ENCODE measurements at places on chromosomes 3 and 15.

DNA sequence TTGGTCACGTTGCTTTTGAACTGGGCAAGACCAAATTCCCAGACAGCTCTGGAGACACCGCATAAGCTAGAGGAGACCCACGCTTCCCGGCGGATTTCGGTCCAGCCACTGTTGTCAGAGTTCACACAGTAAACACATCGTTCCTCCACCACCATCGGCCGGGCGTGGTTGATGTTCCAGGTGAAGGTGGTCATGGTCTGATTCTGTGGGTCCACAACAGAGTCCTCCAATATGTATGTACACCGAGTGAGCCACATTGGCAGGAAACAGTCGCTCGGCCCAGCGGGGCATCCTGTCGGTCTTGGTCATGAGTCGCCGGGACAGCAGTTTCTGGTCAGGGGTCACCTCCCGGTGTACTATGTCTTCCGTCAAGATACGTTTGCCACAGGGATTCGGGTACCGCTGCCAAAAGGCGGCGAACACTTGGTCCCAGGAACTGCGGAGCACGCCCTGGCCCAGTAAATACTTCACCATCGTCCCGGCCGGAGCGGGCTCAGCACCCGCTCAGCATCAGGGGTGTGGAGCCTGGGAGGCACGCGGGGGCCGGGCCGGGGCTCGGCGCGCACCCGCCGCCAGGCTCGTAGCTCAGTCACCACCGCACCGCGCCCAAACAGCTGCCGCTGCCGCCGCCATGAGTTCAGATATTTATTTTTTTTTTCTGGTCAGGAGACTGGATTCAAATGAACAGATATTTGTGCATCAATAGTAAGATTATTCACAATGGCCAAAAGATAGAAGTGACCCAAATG, 36.7 kb upstream of the NANOGP8 start:
- DNase-seq: no peak
- H3K36me3 ChIP-seq: no peaks in the 10 kb centered on the region
- H3K27ac ChIP-seq: no peak overlapping the region
- H3K27me3 ChIP-seq: no peaks in the 10 kb centered on the region

- H3K4me3 ChIP-seq: no peak overlapping the region
- no peak for DNase-seq
- no peaks in the 10 kb centered on the region for H3K27me3 ChIP-seq
- H3K4me1 ChIP-seq: no peaks in the 10 kb centered on the region
Measured at GRCh38 chr3:51717446-51717845, 10.6 kb downstream of the GRM2 start.

DNA sequence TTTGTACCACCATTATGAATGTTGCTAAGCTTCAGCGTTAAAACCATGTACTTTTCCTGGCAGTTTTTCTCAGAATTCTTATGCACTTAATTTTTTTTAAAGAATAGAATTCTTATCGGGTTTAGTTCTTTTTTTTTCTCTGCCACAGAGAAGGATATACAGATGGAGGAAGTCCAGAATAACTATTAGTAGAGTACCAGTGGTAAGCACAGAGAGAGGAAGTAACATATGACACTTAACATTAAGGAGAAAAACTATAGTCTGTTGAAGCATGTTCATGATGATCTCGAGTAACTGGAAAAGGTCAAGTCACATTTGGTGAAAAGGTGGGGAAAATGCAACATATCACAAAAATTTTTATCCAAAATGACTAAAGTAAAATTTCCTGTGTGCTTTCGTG, 68.9 kb downstream of the RNF13 start:
- H3K4me1 ChIP-seq: no peaks in the 10 kb centered on the region
- H3K36me3 ChIP-seq: no peaks in the 10 kb centered on the region
- no peak overlapping the region for H3K27ac ChIP-seq
- no peaks in the 10 kb centered on the region for H3K27me3 ChIP-seq
- no peak overlapping the region for H3K4me3 ChIP-seq
- DNase-seq: no peak

- H3K27me3 ChIP-seq: no peaks in the 10 kb centered on the region
- H3K4me1 ChIP-seq: no peaks in the 10 kb centered on the region
- no peak for DNase-seq
- H3K27ac ChIP-seq: no peak overlapping the region
- H3K36me3 ChIP-seq: 0 out of 2 replicates have a peak, but pooled peaks cover 3% of the 10 kb centered on the region
Measured at GRCh38 chr3:29805757-29806156, 524.9 kb downstream of the RBMS3 start.

- no peaks in the 10 kb centered on the region for H3K4me1 ChIP-seq
- no peaks in the 10 kb centered on the region for H3K27me3 ChIP-seq
- H3K36me3 ChIP-seq: no peaks in the 10 kb centered on the region
- DNase-seq: no peak
- H3K4me3 ChIP-seq: no peak overlapping the region
- no peak overlapping the region for H3K27ac ChIP-seq
Measured at GRCh38 chr3:118573912-118574311, 460.7 kb downstream of the IGSF11 start.

DNA sequence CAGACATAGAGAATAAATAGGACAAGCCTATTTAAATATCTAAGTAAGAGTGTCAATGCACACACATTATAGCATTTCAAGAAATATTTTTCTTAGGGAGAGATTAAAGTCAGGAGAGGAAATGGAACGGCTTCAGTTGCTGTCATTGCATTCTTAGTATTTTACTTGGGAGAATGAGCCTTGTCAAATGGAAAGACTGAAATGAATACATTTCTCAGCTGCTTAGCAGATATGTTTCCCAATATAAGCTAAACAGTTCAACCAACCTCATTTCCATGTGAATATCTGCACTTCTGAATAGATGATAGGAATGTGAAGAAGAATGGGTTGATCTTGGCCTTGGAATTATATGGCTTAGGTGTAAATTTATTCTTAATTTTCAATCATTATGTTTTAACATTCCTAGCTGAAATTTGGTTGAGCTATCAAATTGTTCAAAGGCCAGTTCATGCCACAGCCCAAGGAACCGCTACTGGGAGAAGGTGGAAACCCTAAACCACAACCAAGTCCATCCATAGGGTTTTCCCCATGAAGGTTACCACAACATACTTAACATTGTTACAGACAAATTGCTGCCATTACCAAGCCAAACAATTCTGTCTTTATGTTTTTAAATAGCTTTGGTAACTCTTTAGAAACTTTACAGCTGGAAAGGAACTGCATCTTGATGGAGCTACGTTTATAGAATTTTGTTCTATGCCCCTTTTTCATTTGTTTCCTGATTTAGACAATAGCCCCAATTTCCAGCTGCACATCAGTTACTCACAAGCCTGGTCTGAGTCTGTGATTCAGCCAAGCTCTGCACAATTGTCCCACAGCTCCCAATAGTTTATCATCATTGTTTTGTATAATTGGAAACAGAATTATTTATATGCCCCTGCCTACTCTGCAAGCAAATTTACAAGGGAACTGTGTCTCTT, 459.6 kb downstream of the MECOM start:
- peaks cover 3% of the 10 kb centered on the region for H3K27me3 ChIP-seq
- peaks cover 4% of the 10 kb centered on the region for H3K4me1 ChIP-seq
- no peak overlapping the region for H3K4me3 ChIP-seq

GRCh38 chr3:65922441-65922840, 116.3 kb downstream of the MAGI1 start:
- no peaks in the 10 kb centered on the region for H3K36me3 ChIP-seq
- no peak overlapping the region for H3K27ac ChIP-seq
- no peak for DNase-seq
- H3K4me3 ChIP-seq: no peak overlapping the region

DNA sequence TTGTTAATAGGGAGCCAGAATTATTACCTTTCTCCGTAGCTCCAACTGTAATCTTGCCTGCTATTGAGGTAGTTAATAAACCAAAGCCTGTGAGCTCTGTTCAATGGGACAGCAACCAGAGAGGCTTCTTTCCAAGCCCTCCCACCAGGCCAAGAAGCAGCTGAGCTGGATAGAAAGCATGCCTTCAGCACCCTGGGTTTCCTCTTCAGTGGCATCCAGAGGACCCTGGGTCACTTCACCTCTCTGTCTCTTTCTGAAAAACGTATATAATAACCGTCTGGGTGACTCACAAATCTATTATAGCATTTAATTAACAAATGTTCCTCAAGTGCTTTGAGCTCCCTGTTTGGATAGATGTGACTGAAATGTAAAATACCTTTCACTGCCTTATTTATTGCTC, 420.0 kb downstream of the LPP start:
- peaks cover 20% of the 10 kb centered on the region for H3K4me1 ChIP-seq
- no peak for DNase-seq
- no peaks in the 10 kb centered on the region for H3K27me3 ChIP-seq
- no peak overlapping the region for H3K4me3 ChIP-seq

DNA sequence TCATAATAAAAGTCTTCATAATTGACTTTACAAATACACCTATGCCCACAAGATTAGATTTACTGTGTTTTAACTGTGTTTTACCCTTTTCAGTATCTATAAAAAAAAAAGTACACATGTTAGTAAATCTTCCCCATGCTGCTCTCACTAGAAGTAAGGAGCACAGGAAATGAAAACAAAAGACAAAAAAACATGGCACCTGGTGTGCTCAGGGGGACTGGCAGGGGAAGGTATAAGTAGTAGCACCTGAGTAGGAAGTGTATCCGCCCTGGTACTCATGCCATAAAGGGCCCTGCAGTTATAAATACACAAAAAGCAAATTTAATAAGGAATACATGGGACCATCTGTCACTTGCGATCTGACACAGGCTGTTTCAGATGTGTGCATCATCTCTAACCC, 8.9 kb upstream of the ALDH1A2 start:
- DNase-seq: no peak
- H3K27ac ChIP-seq: no peak overlapping the region
- H3K36me3 ChIP-seq: no peaks in the 10 kb centered on the region
- H3K4me1 ChIP-seq: no peaks in the 10 kb centered on the region

DNA sequence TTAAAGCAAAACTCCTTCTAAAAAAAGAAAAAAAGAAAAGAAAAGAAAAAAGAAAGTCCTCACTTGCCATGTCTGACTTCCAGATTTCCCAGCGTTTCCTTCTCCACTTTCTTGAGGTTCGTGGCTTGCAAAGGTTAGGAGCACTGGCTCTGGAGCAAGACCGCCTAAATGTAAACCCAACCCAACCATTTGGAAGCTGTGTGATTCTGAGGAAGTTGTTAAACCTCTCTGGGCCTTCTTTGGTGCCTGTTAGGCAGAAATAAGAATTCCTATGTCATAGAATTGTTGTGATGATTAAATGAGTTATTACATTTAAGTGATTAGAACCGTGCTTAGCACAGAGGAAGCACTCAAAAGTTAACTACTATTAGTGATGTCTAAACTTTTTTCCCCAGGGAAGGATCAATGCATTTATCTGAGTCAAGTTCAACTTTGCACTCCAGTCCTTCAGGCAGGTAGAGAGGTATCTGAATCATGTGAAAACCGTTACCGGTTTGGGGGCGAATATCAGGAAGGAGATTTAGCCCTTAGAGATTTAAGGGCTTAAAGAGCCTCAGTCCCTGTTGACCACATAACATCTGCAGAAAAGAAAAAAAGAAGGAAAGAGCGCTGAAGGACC, 78.3 kb upstream of the HES1 start:
- H3K36me3 ChIP-seq: no peaks in the 10 kb centered on the region
- H3K4me3 ChIP-seq: peak overlapping the region; percentile 23
- peak overlapping the region; percentile 44 for H3K27ac ChIP-seq
- no peaks in the 10 kb centered on the region for H3K27me3 ChIP-seq
- no peak for DNase-seq

- no peaks in the 10 kb centered on the region for H3K4me1 ChIP-seq
- H3K27ac ChIP-seq: no peak overlapping the region
- no peak overlapping the region for H3K4me3 ChIP-seq
- no peak for DNase-seq
- 0 out of 2 replicates have a peak, but pooled peaks cover 7% of the 10 kb centered on the region for H3K27me3 ChIP-seq
Measured at GRCh38 chr3:13021141-13022114, 51.8 kb downstream of the IQSEC1 start.

GRCh38 chr3:156532730-156533129, 22.2 kb downstream of the SSR3 start:
- DNase-seq: no peak
- no peak overlapping the region for H3K4me3 ChIP-seq
- no peaks in the 10 kb centered on the region for H3K36me3 ChIP-seq

DNA sequence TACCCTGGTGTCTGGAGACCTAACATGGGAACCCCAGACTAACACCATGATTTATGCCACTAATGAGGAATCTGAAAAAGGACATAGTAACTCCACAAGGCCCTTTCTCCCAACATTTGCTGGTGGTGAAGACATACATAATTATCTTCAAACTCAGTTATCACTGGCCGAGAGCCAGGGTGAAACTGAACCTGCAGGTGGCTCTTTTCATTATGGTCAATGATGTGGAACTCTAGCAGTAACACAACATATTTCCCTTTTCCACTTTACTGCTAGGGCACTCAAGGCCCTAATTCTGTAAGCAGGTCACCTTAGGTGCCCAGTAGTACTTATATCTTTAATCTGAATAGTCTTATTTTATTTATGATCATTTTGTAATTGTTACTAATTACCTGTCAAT, 326.4 kb upstream of the SATB1 start:
- DNase-seq: no peak
- no peaks in the 10 kb centered on the region for H3K27me3 ChIP-seq
- no peak overlapping the region for H3K27ac ChIP-seq
- H3K4me1 ChIP-seq: no peaks in the 10 kb centered on the region
- H3K36me3 ChIP-seq: no peaks in the 10 kb centered on the region

DNA sequence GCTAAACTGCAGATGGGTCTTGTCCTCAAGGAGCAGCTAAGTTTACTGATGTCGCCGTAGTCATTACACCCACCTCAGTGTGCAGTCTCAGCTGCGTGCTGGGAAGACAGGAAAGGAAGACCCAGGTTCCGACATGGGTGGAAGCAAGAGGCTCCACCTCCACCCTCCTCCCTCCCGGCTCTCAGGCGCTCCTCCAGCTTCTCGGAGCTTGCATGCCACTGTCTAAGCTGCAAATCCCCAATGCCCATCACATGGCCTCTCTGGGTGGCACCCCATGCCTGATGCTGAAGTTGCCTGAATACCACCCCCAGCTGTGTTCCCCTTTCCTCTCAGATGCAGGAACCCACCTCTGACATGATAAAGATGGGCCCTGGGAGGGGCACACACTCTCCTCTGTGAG, 58.5 kb downstream of the MGLL start:
- H3K4me3 ChIP-seq: no peak overlapping the region
- peaks cover 5% of the 10 kb centered on the region for H3K36me3 ChIP-seq
- DNase-seq: no peak
- peaks cover 75% of the 10 kb centered on the region for H3K4me1 ChIP-seq

GRCh38 chr15:57421551-57421950, 45.2 kb downstream of the CGNL1 start:
- H3K27ac ChIP-seq: no peak overlapping the region
- H3K36me3 ChIP-seq: no peaks in the 10 kb centered on the region
- no peaks in the 10 kb centered on the region for H3K4me1 ChIP-seq
- no peak for DNase-seq
- H3K27me3 ChIP-seq: no peaks in the 10 kb centered on the region

DNA sequence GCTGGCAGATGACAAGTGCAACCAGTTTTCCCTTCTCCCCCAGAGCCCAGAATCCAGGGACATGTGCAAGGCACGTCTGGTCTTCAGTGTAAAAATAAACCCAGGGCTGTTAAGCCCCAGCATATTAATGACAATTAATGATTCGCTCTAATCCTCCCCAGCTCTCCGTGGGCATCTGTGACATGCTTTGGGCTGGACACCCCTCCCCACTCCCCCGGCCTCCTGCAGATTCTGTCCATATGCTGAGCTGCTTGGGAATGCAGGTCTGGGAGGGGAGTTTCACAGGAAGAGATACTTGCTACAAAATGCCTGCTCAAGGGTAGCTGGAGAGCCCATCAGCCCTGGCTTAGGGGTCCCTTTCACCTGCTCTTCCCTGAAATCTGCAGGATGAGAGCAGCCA, 43.0 kb upstream of the NTRK3 start:
- no peaks in the 10 kb centered on the region for H3K4me1 ChIP-seq
- no peaks in the 10 kb centered on the region for H3K27me3 ChIP-seq
- no peak overlapping the region for H3K27ac ChIP-seq
- no peak for DNase-seq

- no peak overlapping the region for H3K27ac ChIP-seq
- no peak overlapping the region for H3K4me3 ChIP-seq
- peaks cover 18% of the 10 kb centered on the region for H3K27me3 ChIP-seq
- H3K36me3 ChIP-seq: no peaks in the 10 kb centered on the region
- DNase-seq: no peak
- H3K4me1 ChIP-seq: no peaks in the 10 kb centered on the region
Measured at GRCh38 chr3:133746712-133747066, 496 bp downstream of the TF start.

Data from SJSA1 (cell line).